ENCODE measurements at places on chromosomes 2 and 18. TPM values are rescaled to one million over a fixed set of nuclear protein-coding genes. Genes with fewer than 3 reads are reported as not detected.

The CAPN13 gene
- not detected for total RNA-seq

The ALS2 gene
- 37.9 TPM for total RNA-seq

The CD207 gene
- total RNA-seq, result not detected

The GAREM2 gene
- 4.8 TPM for total RNA-seq

The HRH4 gene
- total RNA-seq, result not detected

The GAL3ST2 gene
- total RNA-seq, result not detected

The HAAO gene
- 3.4 TPM for total RNA-seq

Data from left cardiac atrium (tissue), 4 donors.